ENCODE measurements at places on chromosomes 5 and 9.

GRCh38 chr5:132411304-132412013 lies 41.9 kb downstream of the SLC22A5 start:
- DNase-seq, result peak; percentile 44

DNA sequence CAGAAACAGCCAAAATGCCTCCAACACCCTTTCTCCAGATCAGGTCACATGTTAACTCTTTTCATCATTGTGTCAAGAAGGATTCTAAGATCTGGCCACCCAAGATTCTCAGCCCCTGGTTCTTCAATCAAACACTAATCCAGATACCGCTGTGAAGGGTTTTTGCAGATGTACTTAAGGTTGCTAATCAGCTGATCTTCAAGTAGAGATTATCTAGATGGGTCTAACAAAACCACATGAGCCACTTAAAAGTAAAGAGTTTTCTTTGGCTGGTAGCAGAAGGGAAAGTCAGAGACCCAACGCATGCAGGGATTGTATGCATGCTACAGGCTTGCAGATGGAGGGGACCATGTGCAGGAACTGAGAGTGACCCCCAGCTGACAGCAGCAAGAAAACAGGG lies 267.9 kb downstream of the CDK5RAP2 start:
- no peak for DNase-seq

DNA sequence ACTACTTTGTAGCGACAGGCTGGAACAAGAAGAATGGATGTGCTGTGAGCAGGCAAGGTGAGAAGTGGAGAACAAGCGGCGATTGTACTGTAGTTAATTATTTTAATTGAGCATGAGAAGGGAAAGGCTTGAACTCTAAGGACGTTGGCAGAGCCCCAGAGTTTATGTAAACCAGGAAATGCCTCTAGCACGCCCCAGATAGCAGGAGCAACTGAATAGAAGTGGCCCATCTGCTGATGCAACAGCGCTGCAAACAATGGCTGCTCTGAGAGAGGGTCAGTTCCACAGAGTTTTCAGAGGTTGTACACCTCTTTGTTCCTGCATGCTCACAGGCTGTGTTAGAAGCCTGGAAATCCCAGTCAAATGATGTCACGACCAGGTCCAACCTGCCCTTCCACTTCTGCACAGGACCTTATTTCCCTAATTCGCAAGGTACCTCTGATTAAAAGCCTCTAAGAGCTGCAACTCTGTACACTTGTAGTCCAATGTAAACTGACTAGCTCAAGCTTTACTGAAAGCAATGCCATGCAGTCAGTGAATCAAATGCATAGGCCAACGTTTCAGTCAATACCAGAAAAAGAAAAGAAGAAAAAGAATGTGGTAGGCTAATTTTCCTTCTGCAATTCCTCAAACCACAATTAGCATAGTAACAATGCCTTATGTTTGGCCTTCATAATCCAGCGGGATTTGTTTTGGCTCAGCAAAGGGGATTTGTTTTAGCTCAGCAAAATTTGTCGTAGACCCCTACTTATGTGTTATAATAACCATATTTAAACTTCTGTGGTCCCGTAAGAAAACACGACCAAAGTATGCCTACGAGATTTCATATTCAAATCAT lies 119.6 kb upstream of the RETREG1 start:
- no peak for DNase-seq

DNA sequence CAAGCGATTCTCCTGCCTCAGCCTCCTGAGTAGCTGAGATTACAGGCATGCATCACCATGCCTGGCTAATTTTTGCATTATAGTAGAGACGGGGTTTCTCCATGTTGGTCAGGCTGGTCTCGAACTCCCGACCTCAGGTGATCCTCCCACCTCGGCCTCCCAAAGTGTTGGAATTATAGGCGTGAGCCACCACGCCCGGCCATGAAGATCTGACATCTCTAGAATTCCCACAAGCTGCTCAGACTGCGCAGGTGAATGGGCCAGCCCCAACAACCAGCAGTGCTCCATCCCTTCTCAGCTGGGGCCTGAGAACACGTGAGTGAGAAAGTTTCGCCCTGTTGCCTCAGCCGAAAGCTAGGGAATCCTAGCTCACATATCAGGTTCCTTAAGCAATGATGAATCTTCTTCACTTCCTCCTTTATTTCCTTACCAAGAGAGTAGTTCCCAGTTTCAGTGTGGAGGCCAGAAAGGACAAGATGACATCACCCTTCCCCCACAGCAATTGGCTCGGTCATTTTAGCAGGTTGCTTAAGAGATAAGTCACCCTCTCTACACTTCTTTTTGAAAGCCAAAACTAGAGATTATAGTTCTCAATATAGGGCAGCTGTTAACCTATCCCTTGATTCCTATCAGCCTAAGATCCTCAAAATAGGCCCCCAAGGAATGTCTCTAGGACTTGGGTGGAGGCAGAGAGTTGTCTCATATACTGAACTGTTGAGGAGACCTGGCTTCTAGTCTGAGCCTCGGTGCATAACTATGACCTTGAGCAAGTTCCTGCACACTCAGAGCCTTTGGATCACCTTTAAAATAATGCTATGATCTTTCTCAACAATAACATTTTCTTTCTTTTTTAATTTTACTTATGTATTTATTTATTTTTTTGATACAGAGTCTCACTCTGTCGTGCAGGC lies 23.9 kb upstream of the PPP2CA start:
- DNase-seq, result no peak

DNA sequence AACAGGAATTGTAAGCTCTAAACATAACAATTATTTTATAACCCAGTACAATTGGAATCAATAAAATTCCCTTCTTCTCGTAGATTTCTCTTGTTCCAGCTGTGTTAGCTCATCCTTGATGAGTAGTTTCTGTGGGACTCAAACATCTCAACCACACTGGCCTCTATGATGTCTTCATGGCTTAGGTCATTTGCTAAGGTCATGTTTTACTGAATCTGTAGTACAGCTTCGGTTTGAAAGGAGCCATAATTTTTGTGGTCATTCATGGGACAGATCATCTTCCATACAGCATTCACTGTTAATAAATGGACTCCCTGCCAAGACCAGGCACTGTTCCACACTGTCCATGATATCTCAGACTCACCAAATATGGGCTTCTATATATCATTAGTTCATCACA lies 369.0 kb upstream of the RFX3 start:
- DNase-seq, result no peak

DNA sequence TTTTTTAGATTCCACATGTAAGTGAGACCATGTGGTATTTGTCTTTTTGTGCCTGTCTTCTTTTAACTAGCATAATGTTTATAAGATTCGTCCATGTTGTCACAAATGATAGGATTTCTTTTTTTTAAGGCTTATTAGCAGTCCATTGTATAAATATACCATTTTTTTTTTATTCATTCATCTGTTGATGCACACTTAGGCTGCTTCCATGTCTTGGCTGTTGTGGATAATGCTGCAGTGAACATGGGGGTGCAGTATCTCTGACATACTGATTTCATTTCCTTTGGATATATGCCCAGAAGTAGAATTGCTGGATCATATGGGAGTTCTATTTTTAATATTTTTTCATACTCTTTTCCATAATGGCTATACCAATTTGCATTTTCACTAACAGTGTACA lies 48.7 kb downstream of the KIAA1958 start:
- no peak for DNase-seq

DNA sequence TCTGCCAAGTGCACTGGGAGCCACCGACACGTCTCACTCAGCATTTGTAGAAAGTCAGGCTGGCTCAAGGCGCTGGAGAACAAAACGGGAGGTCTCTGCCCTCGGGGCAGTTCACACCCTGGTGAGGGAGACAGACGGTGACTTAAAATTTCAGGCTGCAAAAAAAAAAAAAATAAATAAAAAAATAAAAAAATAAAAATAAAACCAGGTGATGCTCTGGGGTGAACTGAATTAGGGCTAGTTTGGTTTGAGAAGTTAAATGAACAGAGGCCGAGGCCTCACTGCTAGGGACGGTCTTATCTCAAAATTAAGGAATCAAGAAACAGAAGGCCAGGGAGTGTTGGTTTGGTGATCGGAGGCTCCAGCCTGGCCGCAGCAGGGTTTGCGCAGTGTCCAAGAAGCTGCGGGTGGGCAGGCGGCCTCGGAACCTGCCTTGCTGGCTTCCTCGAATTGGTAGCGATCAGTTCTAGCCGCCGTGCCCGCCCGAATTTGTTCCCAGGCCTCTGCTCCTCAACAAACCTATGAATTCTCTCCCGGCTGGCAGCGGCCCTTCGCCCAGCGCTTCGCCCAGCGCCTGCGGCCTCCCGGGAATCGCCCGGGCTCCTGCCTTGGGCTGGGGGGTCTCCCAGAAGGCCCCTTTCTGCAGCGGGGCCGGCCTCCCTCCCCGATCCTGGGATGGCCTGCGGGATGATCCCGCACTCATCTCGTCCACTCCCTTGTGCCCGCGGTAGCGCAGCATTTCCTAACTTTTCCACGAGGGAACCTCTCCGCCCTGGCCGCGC lies 1.5 kb downstream of the NKX2-5 start:
- no peak for DNase-seq

- peak; percentile 48 for DNase-seq
Measured at GRCh38 chr5:165209101-165209727, 1703.8 kb downstream of the MAT2B start.

DNA sequence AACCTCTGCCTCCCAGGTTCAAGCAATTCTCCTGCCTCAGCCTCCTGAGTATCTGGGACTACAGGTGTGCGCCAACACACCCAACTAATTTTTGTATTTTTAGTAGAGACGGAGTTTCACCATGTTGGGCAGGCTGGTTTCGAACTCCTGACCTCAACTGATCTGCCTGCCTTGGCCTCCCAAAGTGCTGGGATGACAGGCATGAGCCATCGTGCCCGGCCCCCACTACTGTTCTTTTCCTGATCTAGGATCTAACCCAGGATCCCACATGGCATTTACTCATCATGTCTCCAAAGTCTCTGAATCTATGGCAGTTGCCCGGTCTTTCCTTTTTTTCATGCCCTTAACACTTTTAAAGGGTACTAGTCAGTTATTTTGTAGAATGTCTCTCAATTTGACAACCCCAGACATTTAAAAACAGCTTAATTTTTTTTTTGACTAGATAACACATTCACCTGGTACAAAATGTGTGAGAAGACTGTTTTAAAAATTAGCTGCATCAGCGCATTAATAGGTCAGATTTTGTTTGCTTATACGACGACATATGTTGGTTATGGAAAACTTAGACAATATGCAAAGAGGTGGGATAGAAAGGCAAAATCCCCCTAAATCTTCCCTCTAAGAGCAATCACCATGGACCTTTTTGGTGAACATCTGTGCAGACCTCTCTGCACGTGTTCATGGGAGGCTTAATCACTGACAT lies 46.5 kb downstream of the STOM start:
- no peak for DNase-seq

DNA sequence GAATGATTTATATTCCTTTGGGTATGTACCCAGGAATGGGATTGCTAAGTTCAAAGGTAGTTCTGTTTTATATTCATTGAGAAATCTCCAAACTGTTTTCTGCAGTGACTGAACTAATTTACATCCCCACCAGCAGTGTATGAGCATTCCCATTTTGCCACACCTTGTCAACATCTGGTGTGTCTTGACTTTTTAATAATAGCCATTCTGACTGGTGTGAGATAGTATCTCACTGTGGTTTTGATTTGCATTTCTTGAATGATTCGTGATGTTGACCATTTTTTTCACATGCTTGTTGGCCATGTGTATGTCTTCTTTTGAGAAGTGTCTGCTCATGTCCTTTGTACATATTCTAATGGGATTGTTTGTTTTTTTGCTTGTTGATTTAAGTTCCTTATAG lies 421.5 kb downstream of the KIAA0825 start:
- DNase-seq, result no peak

- DNase-seq, result no peak
Measured at GRCh38 chr5:150152636-150153462, 2.8 kb downstream of the PDGFRB start.

DNA sequence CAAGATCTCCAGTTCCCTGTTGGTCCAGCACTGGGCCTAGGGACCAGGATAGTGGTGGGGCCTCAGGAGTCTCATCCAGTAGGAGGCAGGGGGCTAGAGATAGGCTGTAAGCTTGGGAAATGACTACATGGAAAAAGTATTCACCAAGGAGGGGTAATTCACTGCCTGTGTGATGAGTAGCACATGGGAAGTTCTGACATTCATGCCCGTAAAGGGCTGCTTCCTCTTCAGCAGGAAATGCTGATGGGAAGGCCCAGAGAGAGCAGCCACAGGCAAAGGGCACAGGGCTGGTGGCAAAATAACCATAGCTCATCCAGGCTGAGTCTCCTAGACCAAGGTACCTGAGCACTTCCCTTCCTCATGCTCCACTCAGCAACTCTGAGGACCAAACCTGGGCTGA lies 23.1 kb upstream of the FRRS1L start:
- DNase-seq, result no peak

- DNase-seq, result no peak
Measured at GRCh38 chr9:114181607-114182409, 26.5 kb downstream of the COL27A1 start.

DNA sequence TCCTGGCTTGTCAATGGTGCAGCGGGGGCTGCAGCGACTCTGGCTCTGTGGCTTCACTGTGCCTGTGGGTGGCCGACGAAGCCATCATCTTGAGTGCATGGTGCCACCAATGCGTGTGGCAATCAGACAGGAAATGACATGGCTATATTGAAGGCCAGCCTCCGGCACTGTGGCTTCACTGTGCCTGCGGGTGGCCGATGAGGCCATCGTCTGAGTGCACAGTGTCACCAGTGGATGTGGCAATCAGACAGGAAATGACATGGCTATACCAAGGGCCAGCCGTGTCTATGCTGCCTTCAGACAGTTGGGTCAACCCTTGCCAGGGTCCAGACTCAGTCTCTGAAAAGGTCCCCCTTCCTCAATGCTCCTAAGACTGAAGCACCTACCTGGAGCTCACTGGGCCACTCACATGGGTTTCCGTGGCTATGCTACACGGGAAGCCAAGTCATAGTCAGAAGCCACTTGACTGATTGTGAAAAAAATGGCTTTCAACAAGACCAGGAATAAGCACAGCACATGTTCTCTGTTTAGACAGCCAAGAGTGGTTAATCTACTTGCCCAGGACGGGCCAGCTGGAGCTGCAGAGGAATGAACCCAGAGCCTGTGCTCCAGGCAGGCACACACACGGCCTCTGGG lies 67.5 kb upstream of the S1PR3 start:
- DNase-seq, result no peak

DNA sequence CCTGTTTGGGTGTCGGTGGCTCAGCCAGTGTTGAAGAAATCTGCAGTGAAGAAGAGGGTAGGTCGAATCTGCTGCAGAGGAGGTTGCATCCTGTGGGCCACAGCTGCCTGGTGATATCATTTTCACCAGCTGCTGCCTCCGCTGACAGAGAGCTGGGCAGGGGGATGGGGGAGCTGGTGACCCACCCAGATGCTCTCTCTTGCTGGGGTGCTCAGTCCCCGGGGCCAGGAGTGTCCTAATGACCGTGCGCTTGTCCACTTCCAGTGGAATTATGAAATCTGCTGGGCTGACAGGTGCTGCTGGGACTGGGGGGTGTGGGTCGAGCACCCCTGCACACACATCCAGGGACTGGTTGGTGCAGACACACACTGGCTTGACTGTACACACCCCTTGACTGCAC lies 83.2 kb upstream of the IRX4 start:
- DNase-seq, result no peak
